ENCODE measurements at places on chromosomes 6 and 20. TPM values are rescaled to one million over a fixed set of nuclear protein-coding genes. Genes with fewer than 3 reads are reported as not detected.

DNA sequence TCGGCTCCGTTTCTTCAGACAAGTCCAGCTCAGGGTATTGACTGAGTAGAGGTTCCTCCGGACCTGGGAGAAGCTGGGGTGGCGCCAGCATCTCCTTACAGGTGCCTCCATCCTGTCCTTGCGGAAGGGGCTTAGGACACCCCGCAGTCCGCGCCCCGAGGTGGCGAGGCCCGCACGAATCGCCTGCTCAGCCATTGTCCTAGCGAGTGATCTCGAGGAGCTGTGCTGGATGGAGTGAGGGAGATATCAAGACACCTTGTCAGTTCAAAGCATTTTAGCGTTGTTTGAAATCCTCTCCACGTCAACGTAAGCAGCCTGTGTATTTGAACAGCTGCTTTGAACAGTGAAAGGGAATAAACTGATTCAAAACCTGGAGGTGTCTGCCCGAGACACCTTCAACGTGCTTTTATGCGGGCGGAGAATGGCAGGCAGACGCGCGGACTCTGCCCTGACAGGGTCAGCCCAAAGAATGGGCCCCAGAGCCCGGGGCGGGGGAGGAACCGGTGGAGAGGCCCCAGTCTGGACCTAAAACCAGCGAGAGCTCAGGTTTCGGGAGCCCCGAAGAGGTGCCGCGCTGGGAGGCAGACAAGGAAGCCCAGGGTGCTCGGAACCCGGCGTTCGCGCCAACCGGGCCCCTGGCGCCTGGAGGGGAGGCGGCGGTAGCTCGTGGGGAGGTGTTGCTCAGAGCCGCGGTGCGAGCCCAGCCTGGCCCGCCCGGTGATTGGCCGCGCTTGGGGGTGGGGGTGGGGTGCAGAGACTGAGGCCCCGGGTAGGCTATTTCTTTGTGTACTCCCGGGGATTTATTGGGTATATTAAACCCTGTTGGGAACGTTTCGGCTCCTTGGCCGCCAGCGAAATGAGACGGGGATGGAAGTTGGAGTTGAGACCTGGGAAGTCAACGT lies 3.1 kb upstream of the POU3F2 start:
- no peak overlapping the region for H3K4me3 ChIP-seq
- no peak overlapping the region for H3K27ac ChIP-seq
- peaks cover 46% of the 10 kb centered on the region for H3K27me3 ChIP-seq
- no peak for DNase-seq

GRCh38 chr20:34543463-34544056 lies 15.0 kb upstream of the MAP1LC3A start:
- H3K4me3 ChIP-seq, result no peak overlapping the region
- no peak overlapping the region for H3K27ac ChIP-seq
- peaks cover 10% of the 10 kb centered on the region for H3K36me3 ChIP-seq
- peaks cover 13% of the 10 kb centered on the region for H3K4me1 ChIP-seq
- no peak for DNase-seq

- H3K4me3 ChIP-seq, result no peak overlapping the region
- no peaks in the 10 kb centered on the region for H3K4me1 ChIP-seq
- peak overlapping the region; percentile 74 for H3K27ac ChIP-seq
- H3K27me3 ChIP-seq, result no peaks in the 10 kb centered on the region
- H3K36me3 ChIP-seq, result no peaks in the 10 kb centered on the region
These were observed 32.3 kb downstream of the FOXP4 start for GRCh38 chr6:41578217-41579087.

The ZC2HC1B gene
- total RNA-seq, result not detected

The ZC3H12D gene
- 84.5 TPM for total RNA-seq

DNA sequence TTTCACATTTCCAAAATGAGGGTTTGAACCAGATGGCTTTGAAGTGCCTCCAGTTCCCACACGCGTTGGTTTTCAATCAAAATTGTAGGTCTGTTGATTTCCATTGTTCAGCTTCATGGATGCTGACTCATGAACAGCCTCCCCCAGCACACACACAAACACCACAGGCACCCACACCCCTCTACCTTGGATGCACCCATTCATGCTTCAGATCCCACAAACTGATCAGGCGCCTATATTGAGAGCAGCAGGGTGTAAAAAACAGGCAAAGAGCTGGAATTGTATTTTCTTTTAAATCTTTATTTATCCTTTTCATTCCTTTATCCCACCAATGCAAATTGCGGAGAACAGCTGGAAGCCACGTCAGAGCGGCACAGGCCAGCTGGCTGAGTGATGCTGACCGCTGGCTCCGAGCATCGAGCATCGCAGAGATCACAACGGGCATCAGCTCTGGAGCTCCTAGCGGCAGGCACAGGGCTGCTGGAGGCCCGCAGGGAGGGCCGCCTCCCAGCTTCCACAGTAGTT lies 29.3 kb upstream of the TBC1D7 start:
- H3K27ac ChIP-seq, result no peak overlapping the region
- no peak for DNase-seq
- peaks cover 37% of the 10 kb centered on the region for H3K4me1 ChIP-seq

The RRP36 gene
- 120 TPM for total RNA-seq

- H3K36me3 ChIP-seq, result no peaks in the 10 kb centered on the region
- no peak overlapping the region for H3K4me3 ChIP-seq
- peaks cover 4% of the 10 kb centered on the region for H3K4me1 ChIP-seq
- no peaks in the 10 kb centered on the region for H3K27me3 ChIP-seq
- DNase-seq, result no peak
- H3K27ac ChIP-seq, result no peak overlapping the region
These were observed 3.2 kb upstream of the EIF2S2 start for GRCh38 chr20:34115232-34115631.

The HCRTR2 gene
- not detected for total RNA-seq

The CRIP3 gene
- not detected for total RNA-seq

GRCh38 chr6:11042025-11042749 lies 1.9 kb downstream of the ELOVL2 start:
- no peak overlapping the region for H3K4me3 ChIP-seq
- no peak overlapping the region for H3K27ac ChIP-seq
- no peak for DNase-seq
- H3K4me1 ChIP-seq, result no peaks in the 10 kb centered on the region
- H3K27me3 ChIP-seq, result peaks cover 11% of the 10 kb centered on the region

DNA sequence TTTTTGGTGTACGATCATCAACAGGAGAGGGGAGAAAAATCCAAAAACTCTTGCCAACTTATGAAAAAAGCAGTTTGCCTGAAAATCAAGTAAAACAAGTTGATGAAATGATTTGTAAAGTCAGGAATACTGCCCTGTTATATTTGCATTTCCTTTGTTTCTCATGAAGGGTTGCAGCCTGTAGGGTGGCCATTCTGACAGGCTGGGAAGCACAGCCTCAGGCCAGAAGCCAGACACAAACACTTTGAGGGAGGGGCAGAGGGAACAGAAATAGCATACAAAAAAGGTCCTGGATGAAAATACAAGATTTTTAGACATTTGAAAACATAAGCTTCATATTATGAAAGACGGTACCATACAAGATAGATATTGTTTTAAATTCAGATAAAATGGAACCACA lies 109.8 kb downstream of the DTNBP1 start:
- no peak overlapping the region for H3K27ac ChIP-seq
- no peaks in the 10 kb centered on the region for H3K27me3 ChIP-seq
- no peaks in the 10 kb centered on the region for H3K36me3 ChIP-seq
- no peak overlapping the region for H3K4me3 ChIP-seq
- no peak for DNase-seq
- H3K4me1 ChIP-seq, result no peaks in the 10 kb centered on the region

- H3K4me1 ChIP-seq, result no peaks in the 10 kb centered on the region
- H3K27me3 ChIP-seq, result no peaks in the 10 kb centered on the region
These were observed 26.6 kb upstream of the RALY start for GRCh38 chr20:33967126-33967525.

The IMPG1 gene
- not detected for total RNA-seq

GRCh38 chr6:126804332-126805064 lies 314.0 kb upstream of the RSPO3 start:
- no peak overlapping the region for H3K4me3 ChIP-seq
- H3K27ac ChIP-seq, result no peak overlapping the region
- H3K36me3 ChIP-seq, result no peaks in the 10 kb centered on the region
- no peak for DNase-seq
- no peaks in the 10 kb centered on the region for H3K4me1 ChIP-seq

The MKKS gene
- 7.7 TPM for total RNA-seq

GRCh38 chr6:30730601-30731435 lies 10.7 kb downstream of the TUBB start:
- DNase-seq, result peak; percentile 81
- peaks cover 33% of the 10 kb centered on the region for H3K4me1 ChIP-seq
- no peaks in the 10 kb centered on the region for H3K27me3 ChIP-seq
- H3K27ac ChIP-seq, result no peak overlapping the region
- peaks cover 24% of the 10 kb centered on the region for H3K36me3 ChIP-seq
- H3K4me3 ChIP-seq, result no peak overlapping the region

The TREM1 gene
- total RNA-seq, result not detected

The ARHGAP18 gene
- total RNA-seq, result 6.5 TPM

- no peak overlapping the region for H3K27ac ChIP-seq
- no peak overlapping the region for H3K4me3 ChIP-seq
These were observed 4.7 kb downstream of the SLC2A10 start for GRCh38 chr20:46713957-46714834.

GRCh38 chr6:13927203-13927602 lies 2.5 kb downstream of the RNF182 start:
- DNase-seq, result no peak
- H3K4me3 ChIP-seq, result no peak overlapping the region
- no peak overlapping the region for H3K27ac ChIP-seq
- peaks cover 8% of the 10 kb centered on the region for H3K4me1 ChIP-seq
- no peaks in the 10 kb centered on the region for H3K36me3 ChIP-seq

GRCh38 chr6:45590226-45590625 lies 212.5 kb upstream of the SUPT3H start:
- no peak overlapping the region for H3K27ac ChIP-seq
- H3K4me1 ChIP-seq, result peaks cover 48% of the 10 kb centered on the region

- H3K27me3 ChIP-seq, result no peaks in the 10 kb centered on the region
- no peaks in the 10 kb centered on the region for H3K36me3 ChIP-seq
- no peak overlapping the region for H3K4me3 ChIP-seq
These were observed 56.7 kb upstream of the IRAK1BP1 start for GRCh38 chr6:78810698-78811097.

DNA sequence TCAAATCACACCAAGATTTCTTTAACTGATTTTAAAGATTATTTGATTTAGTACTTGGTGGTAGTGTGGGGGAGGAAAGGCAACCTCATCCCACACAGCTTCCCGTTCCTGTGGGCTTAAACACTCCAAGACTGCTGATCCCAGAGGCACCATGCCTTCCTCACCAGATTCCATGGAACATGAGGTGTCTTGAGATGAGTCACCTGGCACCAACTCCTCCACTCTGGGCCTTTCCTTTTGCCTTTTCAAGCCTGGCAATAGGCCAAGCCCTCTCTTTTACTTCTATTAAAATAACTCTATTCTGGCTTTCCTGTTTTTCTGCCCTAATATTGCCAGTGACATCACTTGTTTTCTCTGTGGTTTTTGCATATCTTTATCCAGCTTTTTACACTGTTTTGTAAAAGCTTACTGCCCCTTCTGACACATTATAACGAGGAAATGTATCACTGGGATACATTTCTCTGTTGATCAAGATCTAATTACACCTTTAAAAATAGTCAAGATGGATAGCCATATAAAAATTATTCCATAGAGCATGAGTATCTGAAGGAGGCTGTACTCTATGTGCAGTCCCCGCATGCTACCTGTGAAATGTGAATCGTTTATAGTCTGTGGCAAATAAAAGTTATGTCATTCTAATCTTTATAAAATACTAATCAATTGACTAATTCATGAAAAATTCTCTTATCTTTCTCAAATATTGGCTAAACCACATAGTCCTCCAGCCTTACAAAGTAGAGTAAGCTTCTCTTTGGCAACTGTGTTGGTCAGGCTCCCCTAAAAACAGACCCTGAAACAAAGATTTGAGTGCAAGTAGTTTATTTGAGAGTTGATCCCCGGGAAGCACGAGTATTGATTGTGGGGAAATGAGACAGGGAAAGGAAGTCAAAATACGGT lies 257.8 kb upstream of the KCNQ5 start:
- no peaks in the 10 kb centered on the region for H3K27me3 ChIP-seq
- no peak for DNase-seq
- H3K4me1 ChIP-seq, result no peaks in the 10 kb centered on the region
- H3K4me3 ChIP-seq, result no peak overlapping the region

The CAGE1 gene
- total RNA-seq, result 0.18 TPM

DNA sequence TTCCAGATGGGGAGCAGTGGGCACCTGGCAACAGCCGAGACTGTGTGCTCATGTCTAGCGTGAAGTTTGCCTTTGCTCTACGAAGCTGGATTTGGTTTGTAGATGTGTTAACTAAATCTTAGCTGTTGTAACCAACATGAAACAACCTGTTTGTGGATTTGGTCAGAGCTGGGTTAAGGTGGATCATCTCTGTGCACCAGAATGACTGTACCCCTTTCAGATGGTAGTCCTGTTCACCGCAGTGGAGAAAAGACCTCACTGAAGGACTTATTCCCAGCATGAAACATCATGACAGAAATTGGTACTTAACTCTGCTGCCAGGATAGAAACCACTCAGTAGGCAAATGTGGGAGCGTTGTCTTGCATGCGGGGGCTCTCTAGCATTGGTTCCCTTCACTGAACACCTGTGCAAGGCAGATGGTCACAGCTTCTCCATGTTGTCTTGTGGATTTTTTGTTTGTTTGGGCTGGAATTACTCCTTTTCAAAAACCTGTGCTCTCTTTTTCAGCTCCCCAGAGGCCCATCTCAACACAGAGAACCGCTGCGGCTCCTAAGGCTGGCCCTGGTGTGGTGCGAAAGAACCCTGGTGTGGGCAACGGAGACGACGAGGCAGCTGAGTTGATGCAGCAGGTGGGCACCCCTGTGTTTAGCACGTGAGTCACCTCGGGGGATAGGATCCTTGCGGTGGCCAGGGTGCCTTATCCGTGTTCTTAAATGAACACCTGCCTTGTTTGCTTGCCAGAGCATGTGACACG lies 19.3 kb upstream of the EFCAB8 start:
- peaks cover 13% of the 10 kb centered on the region for H3K4me1 ChIP-seq
- H3K27me3 ChIP-seq, result no peaks in the 10 kb centered on the region
- no peak overlapping the region for H3K4me3 ChIP-seq
- DNase-seq, result no peak
- peaks cover 35% of the 10 kb centered on the region for H3K36me3 ChIP-seq

The RAET1L gene
- total RNA-seq, result not detected

- H3K4me1 ChIP-seq, result no peaks in the 10 kb centered on the region
- H3K27me3 ChIP-seq, result no peaks in the 10 kb centered on the region
- no peak for DNase-seq
- no peak overlapping the region for H3K4me3 ChIP-seq
- no peaks in the 10 kb centered on the region for H3K36me3 ChIP-seq
These were observed 171.6 kb upstream of the FBXL4 start for GRCh38 chr6:99119109-99120031.

DNA sequence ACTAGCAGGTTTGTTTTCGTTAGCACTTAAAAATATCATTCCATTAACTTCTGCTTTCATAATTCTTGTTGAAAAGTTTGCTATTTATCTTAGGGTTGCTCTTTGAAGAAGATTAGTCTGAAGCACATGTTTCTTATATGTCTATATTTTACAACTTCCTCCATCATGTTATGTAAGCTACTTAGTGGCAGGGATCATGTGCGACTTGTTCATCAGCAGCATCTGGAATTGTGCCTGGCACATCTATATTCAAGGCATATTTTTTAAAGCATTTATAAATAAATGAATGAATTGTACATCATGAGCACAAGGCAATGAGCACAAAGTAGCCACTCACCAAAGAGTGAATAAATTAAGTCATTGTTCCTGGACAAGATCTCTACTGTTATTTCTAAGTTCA lies 187.2 kb upstream of the COL21A1 start:
- H3K4me3 ChIP-seq, result no peak overlapping the region
- H3K36me3 ChIP-seq, result no peaks in the 10 kb centered on the region
- no peak overlapping the region for H3K27ac ChIP-seq
- no peaks in the 10 kb centered on the region for H3K4me1 ChIP-seq
- H3K27me3 ChIP-seq, result no peaks in the 10 kb centered on the region

The NRM gene
- 28.1 TPM for total RNA-seq

All from CD8-positive, alpha-beta memory T cell (primary cell).